ENCODE measurements at places on chromosomes 3 and 15.

DNA sequence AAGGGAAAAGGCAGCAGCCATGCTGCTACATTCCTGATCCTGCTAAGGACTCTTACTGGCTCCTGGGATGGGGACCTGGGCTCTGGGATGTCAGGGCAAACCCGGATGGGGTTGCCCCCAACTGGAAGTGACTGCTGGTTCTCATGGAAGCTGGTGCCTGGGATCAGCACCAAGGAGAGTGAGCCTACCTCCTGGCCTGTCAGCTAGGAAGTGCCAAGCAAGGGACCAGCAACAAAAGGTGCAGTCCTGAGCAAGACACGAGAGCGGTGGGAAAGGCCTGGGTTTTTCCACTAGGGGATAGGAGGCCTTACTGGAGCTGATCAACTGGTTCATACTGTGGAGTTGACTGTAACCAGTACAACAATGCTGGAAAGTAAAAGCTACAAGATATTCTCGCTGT, 47.9 kb upstream of the SYNM start:
- no peak overlapping the region for H3K4me3 ChIP-seq
- no peak overlapping the region for H3K27ac ChIP-seq
- H3K4me1 ChIP-seq: no peaks in the 10 kb centered on the region
- no peaks in the 10 kb centered on the region for H3K36me3 ChIP-seq

DNA sequence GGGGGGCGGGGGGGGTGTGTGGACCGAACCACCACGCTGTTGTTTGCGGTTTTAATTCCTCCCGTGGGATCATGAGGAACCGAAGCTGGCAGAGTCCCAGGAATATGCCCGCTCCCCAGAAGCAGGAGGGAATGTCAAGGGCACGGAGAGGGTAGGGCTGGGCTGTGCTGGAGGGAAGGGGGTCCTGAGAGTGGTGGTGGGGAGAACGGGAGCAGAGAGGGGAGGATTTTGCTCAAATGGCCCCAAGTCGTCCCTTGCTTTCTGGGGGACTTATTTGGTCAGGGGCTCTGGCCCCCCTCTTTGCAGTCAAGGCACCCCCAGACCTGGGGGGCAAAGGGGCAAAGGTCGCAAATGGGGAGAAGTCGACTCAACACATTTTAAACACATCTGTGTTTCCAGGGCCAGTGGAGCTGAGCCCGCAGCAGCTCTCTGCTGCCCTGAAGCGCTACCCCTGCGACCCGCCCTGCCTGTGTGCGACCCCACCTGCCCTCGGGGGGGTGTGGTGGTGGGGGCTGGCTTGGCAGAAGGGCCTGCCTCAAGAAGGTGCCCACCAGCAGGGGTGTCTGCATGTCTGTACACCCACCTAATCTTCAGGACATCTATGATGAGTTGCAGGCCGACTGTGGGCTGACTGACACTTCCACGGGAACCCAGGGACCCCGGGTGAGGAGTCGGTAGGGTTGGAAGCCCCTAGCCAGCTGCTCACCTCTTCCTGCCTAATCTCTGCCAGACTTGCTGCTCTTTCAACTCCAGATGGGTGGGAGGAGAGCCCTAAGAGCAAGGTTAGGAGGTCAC, 602 bp upstream of the ATP2B2 start:
- no peak for DNase-seq
- no peaks in the 10 kb centered on the region for H3K4me1 ChIP-seq
- peak overlapping the region; percentile 46 for H3K4me3 ChIP-seq
- H3K27ac ChIP-seq: no peak overlapping the region

GRCh38 chr15:88832820-88833730, 29.8 kb downstream of the ACAN start:
- no peak overlapping the region for H3K27ac ChIP-seq
- H3K27me3 ChIP-seq: no peaks in the 10 kb centered on the region
- no peak overlapping the region for H3K4me3 ChIP-seq
- H3K4me1 ChIP-seq: peaks cover 2% of the 10 kb centered on the region
- no peaks in the 10 kb centered on the region for H3K36me3 ChIP-seq

DNA sequence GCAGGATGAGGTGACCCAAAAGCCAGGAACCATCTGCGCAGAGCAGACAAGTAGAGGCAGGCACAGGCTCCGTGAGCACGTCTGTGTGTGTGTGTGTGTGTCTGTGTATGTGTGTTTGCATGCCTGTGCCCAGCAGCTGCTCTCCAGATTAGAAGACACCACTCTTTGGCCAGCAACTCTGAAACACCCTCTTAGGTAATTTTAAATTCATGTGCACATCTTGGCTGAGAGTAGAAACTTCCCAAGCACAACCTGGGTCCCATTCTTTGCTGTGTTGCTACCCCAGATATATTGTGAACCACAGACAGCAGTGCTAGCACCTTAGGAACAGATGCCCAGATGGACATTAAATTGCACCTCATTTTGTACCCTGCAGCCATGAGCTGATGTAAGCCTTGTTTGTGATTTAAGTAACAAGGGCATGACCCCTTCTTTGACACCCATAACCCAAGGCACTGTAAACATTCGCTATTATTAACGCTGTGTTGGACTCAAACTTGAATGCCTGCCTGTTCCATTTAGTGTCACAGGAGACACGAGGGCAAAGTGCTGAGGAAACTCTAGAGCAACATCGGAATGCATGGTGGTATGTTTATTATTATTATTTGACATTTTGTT, at the start of gene FILIP1L:
TSS of gene FILIP1L (minus strand) at position 89 of the 618 bp plus-strand sequence.
- H3K4me3 ChIP-seq: no peak within 1 kb of the TSS
- H3K27me3 ChIP-seq: no peaks in the 10 kb centered on the region
- DNase-seq: no peak
- no peaks in the 10 kb centered on the region for H3K36me3 ChIP-seq
- H3K4me1 ChIP-seq: peaks cover 2% of the 10 kb centered on the region
- H3K27ac ChIP-seq: no peak within 1 kb of the TSS

- H3K4me1 ChIP-seq: no peaks in the 10 kb centered on the region
- H3K27me3 ChIP-seq: no peaks in the 10 kb centered on the region
- DNase-seq: no peak
- H3K4me3 ChIP-seq: no peak overlapping the region
- H3K36me3 ChIP-seq: no peaks in the 10 kb centered on the region
- no peak overlapping the region for H3K27ac ChIP-seq
Measured at GRCh38 chr15:68629519-68630210, 50.9 kb downstream of the CORO2B start.

- DNase-seq: no peak
- no peak overlapping the region for H3K4me3 ChIP-seq
- H3K27me3 ChIP-seq: no peaks in the 10 kb centered on the region
- H3K36me3 ChIP-seq: no peaks in the 10 kb centered on the region
- peaks cover 16% of the 10 kb centered on the region for H3K4me1 ChIP-seq
Measured at GRCh38 chr3:24420224-24420623, 74.4 kb downstream of the THRB start.

- H3K4me1 ChIP-seq: no peaks in the 10 kb centered on the region
- H3K27me3 ChIP-seq: no peaks in the 10 kb centered on the region
- H3K27ac ChIP-seq: no peak overlapping the region
Measured at GRCh38 chr3:117874028-117874690, 1160.5 kb downstream of the IGSF11 start.

GRCh38 chr15:44501768-44502366, 35.1 kb upstream of the EIF3J start:
- no peak overlapping the region for H3K4me3 ChIP-seq
- H3K4me1 ChIP-seq: no peaks in the 10 kb centered on the region
- no peaks in the 10 kb centered on the region for H3K27me3 ChIP-seq
- peaks cover 3% of the 10 kb centered on the region for H3K36me3 ChIP-seq

- H3K36me3 ChIP-seq: no peaks in the 10 kb centered on the region
- no peak for DNase-seq
- H3K27ac ChIP-seq: no peak overlapping the region
Measured at GRCh38 chr3:135311699-135312098, 516.6 kb downstream of the EPHB1 start.

DNA sequence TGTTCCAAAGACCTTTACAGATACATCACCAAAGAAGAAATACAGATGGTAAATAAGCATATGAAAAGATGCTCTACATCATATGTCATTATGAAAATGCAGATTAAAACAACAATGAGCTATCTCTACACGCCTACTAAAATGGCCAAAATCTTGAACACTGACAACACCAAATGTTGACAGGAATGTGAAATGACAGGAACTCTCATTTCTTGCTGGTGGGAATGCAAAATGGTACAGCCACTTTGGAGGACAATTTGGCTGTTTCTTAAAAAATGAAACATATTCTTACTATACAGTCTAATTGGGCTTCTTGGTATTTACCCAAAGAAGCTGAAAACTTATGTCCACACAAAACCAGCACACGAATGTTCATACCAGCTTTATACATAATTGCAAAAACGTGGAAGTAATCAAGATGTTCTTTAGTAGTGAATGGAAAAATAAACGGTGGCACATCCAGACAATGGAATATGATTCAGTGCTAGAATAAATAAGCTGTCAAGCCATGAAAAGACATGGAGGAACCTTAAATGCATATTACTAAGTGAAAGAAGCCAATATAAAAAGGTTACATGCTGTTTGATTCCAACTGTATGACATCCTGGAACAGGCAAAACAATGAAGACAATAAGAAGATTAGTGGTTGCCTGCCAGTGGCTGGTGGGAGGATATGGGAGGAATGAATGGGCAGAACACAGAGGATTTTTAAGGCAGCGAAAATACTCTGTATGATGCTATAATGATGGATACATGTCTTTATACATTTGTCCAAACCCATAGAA, 81.3 kb upstream of the NEDD4 start:
- H3K27me3 ChIP-seq: no peaks in the 10 kb centered on the region
- H3K27ac ChIP-seq: no peak overlapping the region
- no peak overlapping the region for H3K4me3 ChIP-seq
- H3K4me1 ChIP-seq: no peaks in the 10 kb centered on the region
- no peaks in the 10 kb centered on the region for H3K36me3 ChIP-seq

- H3K36me3 ChIP-seq: no peaks in the 10 kb centered on the region
- DNase-seq: peak; percentile 87
- H3K27me3 ChIP-seq: no peaks in the 10 kb centered on the region
- no peak overlapping the region for H3K4me3 ChIP-seq
- no peaks in the 10 kb centered on the region for H3K4me1 ChIP-seq
Measured at GRCh38 chr3:149480326-149481017, 6.0 kb downstream of the TM4SF4 start.
